ENCODE measurements at places on chromosomes 6 and 20.
A peak's percentile ranks its signal among the peaks of the same experiment; 100 is the strongest.

GRCh38 chr6:84953111-84953755, 188.8 kb upstream of the TBX18 start:
- DNase-seq: no peak

DNA sequence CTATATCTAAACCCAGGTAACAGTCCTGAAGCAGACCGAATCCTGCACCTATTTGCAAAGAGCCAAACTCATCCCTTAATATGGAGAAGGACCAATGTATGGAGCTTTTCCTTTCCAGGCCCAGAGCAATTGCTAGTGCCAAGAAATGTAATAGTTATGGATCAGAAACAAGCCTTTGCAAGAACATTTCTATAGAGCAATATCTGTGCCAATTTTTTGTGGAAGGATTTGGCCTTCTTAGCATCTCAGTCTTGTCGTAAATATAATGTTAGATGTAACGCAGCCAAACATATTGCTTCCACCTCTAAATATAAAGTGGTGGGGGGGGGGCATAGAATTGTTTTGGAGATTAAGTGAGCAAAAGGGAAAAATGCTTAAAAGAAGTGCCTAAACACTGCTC, 2.7 kb downstream of the KIAA0408 start:
- no peak for DNase-seq

DNA sequence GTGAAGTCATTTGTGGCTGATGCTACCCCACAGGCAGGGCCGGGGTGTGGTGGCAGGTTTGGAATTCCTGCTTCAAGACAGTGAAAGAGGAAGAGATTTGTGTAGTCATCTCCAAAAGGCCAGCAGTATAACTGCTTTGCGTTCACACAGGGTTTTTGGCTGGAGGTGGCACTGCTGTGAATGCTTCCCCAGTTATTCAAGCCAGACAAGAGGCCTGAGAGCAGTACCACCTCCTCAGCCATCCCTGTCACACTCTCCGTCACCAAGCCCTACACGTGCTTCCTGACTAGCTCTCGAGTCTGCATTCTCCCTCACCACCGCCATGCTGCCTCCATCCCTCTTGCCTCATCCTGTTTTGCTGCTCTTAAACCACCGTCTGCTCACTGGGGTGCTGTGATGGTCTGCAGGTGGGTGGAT, 23.9 kb downstream of the ARMC2 start:
- DNase-seq: no peak

GRCh38 chr20:62030834-62031434, 34.7 kb downstream of the TAF4 start:
- DNase-seq: no peak

- DNase-seq: peak; percentile 83
These were observed 32.8 kb downstream of the DYNLT1 start for GRCh38 chr6:158611541-158612370.

DNA sequence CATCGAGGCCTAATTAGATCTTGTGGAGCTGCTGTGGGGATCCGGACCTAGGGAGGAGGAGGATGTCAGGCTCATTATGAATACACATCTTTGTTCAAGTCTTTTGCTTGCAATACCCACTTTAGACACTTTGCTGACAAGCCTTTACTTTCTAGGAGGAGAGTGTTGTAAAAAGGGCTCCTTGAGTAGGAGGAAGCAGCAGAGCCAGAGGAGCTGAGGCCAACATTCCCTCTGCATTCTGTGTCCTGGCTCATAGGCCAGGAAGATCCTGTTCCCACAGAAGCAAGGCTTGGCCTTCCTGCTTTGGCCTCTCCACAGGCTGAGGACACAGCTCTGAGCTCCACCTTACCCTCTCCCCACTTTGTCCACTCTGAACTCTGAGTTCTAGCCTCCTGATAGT, 67.1 kb downstream of the TPD52L1 start:
- DNase-seq: no peak

- DNase-seq: no peak
These were observed 35.3 kb downstream of the BMP7 start for GRCh38 chr20:57231161-57231560.

GRCh38 chr6:32868257-32868788, 14.3 kb downstream of the PSMB9 start:
- peak; percentile 79 for DNase-seq

DNA sequence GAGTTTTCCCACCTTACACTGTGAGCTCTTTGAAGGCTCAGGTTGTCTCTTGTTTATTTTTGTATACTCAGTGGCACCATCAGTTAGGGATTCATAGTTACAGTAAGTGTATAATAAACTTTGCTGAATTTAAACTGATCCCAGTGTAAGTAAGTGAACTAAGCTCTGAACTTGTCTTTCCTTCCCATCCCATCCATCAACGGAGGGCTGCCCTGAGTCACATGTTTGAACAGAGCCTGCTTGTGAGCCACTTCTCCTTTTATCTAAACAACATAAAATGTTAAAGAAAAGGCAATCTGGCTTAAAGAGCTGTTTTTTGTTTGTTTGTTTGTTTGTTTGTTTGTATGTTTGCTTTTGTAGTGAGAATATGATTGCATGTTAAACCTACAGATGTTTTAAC, 185.7 kb upstream of the MARCKS start:
- no peak for DNase-seq

GRCh38 chr6:110996691-110997090, 14.9 kb downstream of the RPF2 start:
- DNase-seq: no peak

GRCh38 chr20:48034751-48035150, 249.5 kb upstream of the SULF2 start:
- no peak for DNase-seq

GRCh38 chr6:145241039-145241438, 494.3 kb downstream of the EPM2A start:
- DNase-seq: no peak

DNA sequence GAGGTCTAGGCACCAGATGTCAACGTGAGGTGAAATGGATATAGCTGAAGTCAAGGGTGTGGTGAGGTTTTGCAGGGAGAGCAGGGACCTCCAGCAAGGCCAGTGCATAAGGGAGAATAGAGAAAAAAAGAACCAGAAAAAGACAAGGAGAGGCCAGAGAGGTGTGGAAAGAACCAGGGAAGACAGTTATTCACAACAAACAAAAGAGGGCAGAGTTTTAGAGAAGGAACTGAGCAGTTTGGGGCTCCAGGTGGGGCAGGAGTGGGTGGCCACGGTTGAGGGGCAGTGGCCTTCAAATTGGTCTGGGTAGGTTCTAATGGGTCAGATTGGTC, 11.6 kb upstream of the NQO2 start:
- no peak for DNase-seq

- no peak for DNase-seq
These were observed 11.7 kb downstream of the HDAC2 start for GRCh38 chr6:113959235-113959634.

DNA sequence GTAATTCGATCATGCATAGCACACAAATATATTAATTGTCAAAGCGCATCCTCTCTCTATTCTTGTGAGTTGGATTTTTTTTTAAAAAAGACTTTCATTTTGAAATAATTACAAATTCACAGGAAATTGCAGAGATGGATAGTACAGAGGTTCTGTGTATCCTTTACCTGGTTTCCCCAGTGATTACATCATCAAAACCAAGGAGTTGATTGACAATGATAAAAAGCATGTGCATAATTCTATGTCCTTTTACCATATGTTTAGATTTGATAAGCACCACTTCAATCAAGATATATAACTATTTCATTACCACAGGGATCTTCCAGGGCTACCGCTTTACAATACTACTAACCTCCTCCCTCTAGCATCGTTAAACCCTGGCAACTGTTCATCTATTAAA, 40.2 kb downstream of the CCN2 start:
- no peak for DNase-seq

Measured in WTC11 (cell line).